ENCODE measurements at places on chromosomes 16 and 17. TPM values are rescaled to one million over a fixed set of nuclear protein-coding genes. Genes with fewer than 3 reads are reported as not detected.
A peak's percentile ranks its signal among the peaks of the same experiment; 100 is the strongest.

Gene GCGR
- total RNA-seq, result not detected

- no peak overlapping the region for H3K4me3 ChIP-seq
- no peak for DNase-seq
- H3K27me3 ChIP-seq, result no peaks in the 10 kb centered on the region
- no peaks in the 10 kb centered on the region for H3K4me1 ChIP-seq
- no peak overlapping the region for H3K27ac ChIP-seq
Observed at GRCh38 chr17:48429156-48429555, 858 bp downstream of the SKAP1 start.

Gene VPS9D1
- 5.6 TPM for total RNA-seq

DNA sequence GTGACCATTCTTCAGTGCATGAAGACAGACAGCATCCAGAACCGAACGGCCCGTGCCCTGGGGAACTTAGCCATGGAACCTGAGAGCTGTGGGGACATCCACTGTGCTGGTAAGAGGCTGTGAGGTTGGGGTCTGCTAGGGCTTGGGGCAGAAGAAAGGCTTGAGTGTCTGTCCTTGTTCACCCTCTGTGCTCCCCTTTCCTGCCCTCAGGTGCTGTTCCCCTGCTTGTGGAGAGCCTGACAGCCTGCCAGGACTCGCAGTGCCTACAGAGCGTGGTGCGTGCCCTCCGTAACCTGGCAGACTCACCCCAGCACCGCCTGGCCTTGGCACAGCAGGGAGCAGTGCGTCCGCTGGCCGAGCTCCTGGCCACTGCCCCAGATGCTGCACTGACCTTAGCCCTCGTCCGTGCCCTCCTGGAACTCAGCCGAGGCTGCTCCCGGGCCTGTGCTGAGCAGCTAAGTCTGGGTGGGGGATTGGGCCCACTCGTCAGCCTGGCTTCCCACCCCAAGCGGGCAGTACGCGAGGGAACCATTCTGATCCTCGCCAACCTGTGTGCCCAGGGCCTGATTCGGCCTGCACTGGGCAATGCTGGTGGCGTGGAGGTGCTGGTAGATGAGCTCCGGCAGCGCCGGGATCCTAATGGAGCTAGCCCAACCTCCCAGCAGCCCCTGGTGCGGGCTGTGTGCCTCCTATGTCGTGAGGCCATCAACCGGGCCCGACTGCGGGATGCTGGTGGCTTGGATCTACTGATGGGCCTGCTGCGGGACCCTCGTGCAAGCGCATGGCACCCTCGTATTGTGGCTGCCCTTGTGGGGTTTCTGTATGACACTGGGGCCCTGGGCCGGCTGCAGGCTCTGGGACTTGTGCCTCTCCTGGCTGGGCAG is 2.9 kb downstream of the ARMC5 start:
- H3K27ac ChIP-seq, result no peak overlapping the region
- no peak overlapping the region for H3K4me3 ChIP-seq
- no peaks in the 10 kb centered on the region for H3K27me3 ChIP-seq

Gene ITPRIPL2
- not detected for total RNA-seq

GRCh38 chr16:18931756-18932155 is 5.5 kb upstream of the SMG1 start:
- no peak for DNase-seq
- no peaks in the 10 kb centered on the region for H3K27me3 ChIP-seq
- peaks cover 16% of the 10 kb centered on the region for H3K4me1 ChIP-seq
- no peak overlapping the region for H3K27ac ChIP-seq

Gene COX11
- 143 TPM for total RNA-seq

DNA sequence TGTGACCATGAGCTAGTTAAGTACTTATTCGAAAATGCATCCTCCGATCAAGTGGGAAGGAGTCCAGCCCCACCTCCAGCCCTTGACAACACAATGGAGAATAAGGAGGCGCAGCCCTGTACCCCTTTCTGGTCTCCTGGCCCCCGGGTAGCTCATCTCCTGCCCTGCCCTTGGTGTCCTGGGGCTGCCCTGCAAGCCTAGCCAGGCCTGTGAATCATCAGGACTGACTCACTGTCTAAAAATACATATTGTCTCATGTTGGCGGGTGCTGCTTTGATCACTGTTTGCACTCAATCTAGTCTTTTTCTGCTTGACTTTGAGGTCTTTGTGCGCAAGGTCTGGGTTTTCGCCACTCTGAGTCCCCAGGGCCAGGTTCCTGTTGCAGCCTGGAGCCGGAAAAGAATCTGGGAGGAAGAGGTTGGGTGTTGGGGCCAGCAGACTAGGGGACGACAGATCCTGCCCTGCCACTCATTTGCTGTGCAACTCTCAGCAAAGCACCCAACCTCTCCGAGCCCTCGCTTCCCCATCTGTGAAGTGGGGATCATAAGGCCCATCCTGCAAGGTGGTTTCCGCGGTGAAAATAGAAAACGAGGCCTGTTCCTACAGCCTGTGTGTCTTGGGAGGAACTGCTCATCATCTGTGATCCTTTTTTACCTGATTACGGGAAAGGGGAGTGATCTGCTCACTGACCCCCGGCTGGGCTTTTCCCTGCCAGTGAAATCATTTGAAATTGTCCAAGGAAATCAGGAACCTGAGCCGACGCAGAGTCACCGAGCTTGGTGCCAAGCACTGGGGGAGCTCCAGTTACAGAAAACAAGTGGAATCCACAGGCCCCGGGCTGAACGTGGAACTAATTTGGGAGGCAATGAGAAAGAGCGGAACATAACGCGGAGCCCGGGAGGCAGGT is 230.4 kb downstream of the PARN start:
- peak overlapping the region; percentile 30 for H3K4me3 ChIP-seq
- no peaks in the 10 kb centered on the region for H3K27me3 ChIP-seq
- no peak for DNase-seq
- H3K27ac ChIP-seq, result peak overlapping the region; percentile 54

Gene ADAM11
- total RNA-seq, result 1.3 TPM

Gene TBC1D3K
- not detected for total RNA-seq

Gene APOH
- not detected for total RNA-seq

Gene NKIRAS2
- total RNA-seq, result 44.9 TPM

GRCh38 chr17:45906237-45906636 is 11.9 kb downstream of the MAPT start:
- peaks cover 2% of the 10 kb centered on the region for H3K4me1 ChIP-seq
- H3K27ac ChIP-seq, result no peak overlapping the region
- no peaks in the 10 kb centered on the region for H3K36me3 ChIP-seq
- no peak overlapping the region for H3K4me3 ChIP-seq

Gene ACSM2A
- total RNA-seq, result not detected

Gene ERCC4
- 9.0 TPM for total RNA-seq

DNA sequence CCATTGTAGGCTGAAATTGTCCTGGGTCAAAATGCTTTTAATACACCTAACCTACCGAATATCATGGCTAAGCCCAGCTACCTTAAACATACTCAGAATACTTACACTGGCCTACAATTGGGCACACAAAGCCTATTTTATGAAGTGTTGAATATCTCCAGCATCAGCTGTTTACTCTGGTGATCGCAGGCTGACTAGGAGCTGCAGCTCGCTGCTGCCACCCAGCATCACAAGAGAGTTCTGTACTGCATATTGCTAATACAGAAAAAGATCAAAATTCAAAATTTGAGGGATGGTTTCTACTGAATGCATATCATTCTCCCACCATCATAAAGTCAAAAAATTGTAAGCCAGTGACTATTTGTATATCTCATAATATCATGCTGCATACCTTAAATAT is 55.3 kb downstream of the ULK2 start:
- no peaks in the 10 kb centered on the region for H3K27me3 ChIP-seq
- H3K27ac ChIP-seq, result no peak overlapping the region
- no peaks in the 10 kb centered on the region for H3K36me3 ChIP-seq
- H3K4me3 ChIP-seq, result no peak overlapping the region
- DNase-seq, result peak; percentile 42

Gene SMTNL2
- not detected for total RNA-seq

- H3K4me3 ChIP-seq, result no peak within 1 kb of the TSS
- H3K36me3 ChIP-seq, result no peaks in the 10 kb centered on the region
- H3K27me3 ChIP-seq, result no peaks in the 10 kb centered on the region
- no peak for DNase-seq
- H3K27ac ChIP-seq, result no peak within 1 kb of the TSS
Observed at GRCh38 chr16:66925322-66925840, at the start of gene RRAD. RRAD (minus strand) TSS chr16:66925535; CDS start chr16:66925179, 356 bp downstream.

- H3K4me1 ChIP-seq, result peaks cover 40% of the 10 kb centered on the region
- peaks cover 32% of the 10 kb centered on the region for H3K36me3 ChIP-seq
- H3K27me3 ChIP-seq, result no peaks in the 10 kb centered on the region
- DNase-seq, result no peak
- no peak overlapping the region for H3K4me3 ChIP-seq
Observed at GRCh38 chr17:31249835-31250141, 47.3 kb downstream of the OMG start.

GRCh38 chr16:69285240-69285639 is 25.9 kb upstream of the VPS4A start:
- H3K27ac ChIP-seq, result no peak overlapping the region
- peaks cover 5% of the 10 kb centered on the region for H3K36me3 ChIP-seq
- DNase-seq, result no peak
- H3K27me3 ChIP-seq, result no peaks in the 10 kb centered on the region

- no peaks in the 10 kb centered on the region for H3K4me1 ChIP-seq
- no peak for DNase-seq
- H3K36me3 ChIP-seq, result no peaks in the 10 kb centered on the region
- H3K27me3 ChIP-seq, result no peaks in the 10 kb centered on the region
Observed at GRCh38 chr17:44602970-44603369, 45.7 kb downstream of the FZD2 start.

DNA sequence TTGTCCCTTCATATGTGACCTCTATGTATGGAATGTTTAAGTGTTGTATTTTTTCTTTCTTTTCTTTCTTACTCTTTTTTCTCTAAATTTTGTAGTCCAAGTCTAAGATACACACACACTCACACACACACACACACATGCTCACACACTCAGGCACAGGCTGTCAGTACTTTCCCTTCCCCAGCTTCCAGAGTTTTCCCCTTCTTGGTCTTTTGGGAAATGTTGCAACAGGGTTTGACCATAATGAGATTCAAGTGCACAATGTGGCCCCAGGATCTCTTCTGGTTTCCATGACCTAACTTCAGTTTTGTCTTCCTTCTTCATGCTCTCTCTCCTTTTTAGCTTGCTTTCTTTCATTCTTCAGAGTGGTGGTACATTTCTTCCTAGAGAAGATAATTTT is 289.8 kb upstream of the FOXF1 start:
- H3K4me1 ChIP-seq, result no peaks in the 10 kb centered on the region
- H3K27ac ChIP-seq, result no peak overlapping the region
- no peak overlapping the region for H3K4me3 ChIP-seq
- H3K27me3 ChIP-seq, result no peaks in the 10 kb centered on the region

Gene PPY
- total RNA-seq, result not detected

Gene KRT28
- not detected for total RNA-seq

Data from Karpas-422 (cell line).